ENCODE measurements at places on chromosomes 7 and 10.
A peak's percentile ranks its signal among the peaks of the same experiment; 100 is the strongest.

- no peak for DNase-seq
- no peaks in the 10 kb centered on the region for H3K27me3 ChIP-seq
- no peaks in the 10 kb centered on the region for H3K36me3 ChIP-seq
- no peak overlapping the region for H3K27ac ChIP-seq
- H3K4me3 ChIP-seq: no peak overlapping the region
Observed at GRCh38 chr10:35992107-35992506, 350.0 kb upstream of the FZD8 start.

- no peaks in the 10 kb centered on the region for H3K4me1 ChIP-seq
- no peak for DNase-seq
- H3K27ac ChIP-seq: no peak overlapping the region
Observed at GRCh38 chr10:19738440-19738839, 77.8 kb upstream of the PLXDC2 start.

DNA sequence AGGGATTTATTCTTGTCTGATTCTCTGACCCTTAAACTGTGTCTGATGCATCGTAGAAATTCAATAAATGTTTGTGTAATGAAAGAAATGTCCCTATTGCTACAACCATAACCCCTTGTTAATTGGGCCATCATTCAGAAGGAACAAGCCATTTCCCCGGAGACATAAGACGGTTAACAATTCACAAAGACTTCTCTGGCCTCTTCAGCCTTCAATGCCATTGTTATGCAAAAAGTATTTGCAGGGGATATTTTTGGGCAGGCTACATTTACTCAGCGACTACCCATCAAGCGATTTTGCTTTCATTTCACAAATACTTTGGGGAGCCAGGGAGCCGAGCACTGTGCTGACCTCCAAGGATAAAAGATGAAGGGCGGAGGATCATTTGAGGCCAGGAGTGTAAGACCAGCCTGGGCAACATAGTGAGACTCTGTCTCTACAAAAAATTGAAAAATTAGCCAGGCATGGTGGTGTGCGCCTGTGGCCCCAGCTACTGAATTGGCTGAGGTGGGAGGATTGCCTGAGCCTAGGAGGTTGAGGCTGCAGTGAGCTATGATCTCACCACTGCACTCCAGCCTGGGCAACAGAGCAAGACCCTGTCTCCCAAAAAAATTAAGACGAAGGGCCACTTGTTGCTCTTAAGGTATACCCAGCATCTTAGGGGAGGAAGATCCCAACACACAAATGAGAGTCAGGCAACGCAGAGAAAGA is 20.0 kb upstream of the SDK1 start:
- no peak overlapping the region for H3K27ac ChIP-seq
- H3K4me1 ChIP-seq: no peaks in the 10 kb centered on the region
- no peaks in the 10 kb centered on the region for H3K27me3 ChIP-seq
- no peaks in the 10 kb centered on the region for H3K36me3 ChIP-seq
- H3K4me3 ChIP-seq: no peak overlapping the region
- DNase-seq: no peak

DNA sequence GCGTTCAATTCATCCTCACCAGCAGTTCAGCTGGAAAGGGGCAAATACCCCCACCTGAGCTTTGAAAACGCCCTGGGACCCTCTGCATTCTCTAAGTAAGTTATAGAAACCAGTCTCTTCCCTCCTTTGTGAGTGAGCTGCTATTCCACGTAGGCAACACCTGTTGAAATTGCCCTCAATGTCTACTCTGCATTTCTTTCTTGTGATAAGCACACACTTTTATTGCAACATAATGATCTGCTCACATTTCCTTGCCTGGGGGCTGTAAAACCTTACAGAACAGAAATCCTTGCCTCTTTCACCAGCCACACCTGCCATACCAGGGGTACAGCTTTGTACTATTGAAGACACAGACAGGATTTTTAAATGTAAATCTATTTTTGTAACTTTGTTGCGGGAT is 155.8 kb upstream of the LANCL2 start:
- H3K4me3 ChIP-seq: no peak overlapping the region
- H3K4me1 ChIP-seq: peaks cover 16% of the 10 kb centered on the region
- H3K27ac ChIP-seq: no peak overlapping the region
- no peak for DNase-seq

GRCh38 chr7:155759740-155760430 is 52.4 kb downstream of the SHH start:
- DNase-seq: no peak
- H3K4me1 ChIP-seq: no peaks in the 10 kb centered on the region
- H3K36me3 ChIP-seq: peaks cover 19% of the 10 kb centered on the region
- H3K4me3 ChIP-seq: no peak overlapping the region
- no peak overlapping the region for H3K27ac ChIP-seq

GRCh38 chr7:158469396-158470051 is 118.1 kb downstream of the PTPRN2 start:
- no peaks in the 10 kb centered on the region for H3K4me1 ChIP-seq
- H3K36me3 ChIP-seq: no peaks in the 10 kb centered on the region

GRCh38 chr10:23439452-23439960 is 631 bp downstream of the OTUD1 start:
- H3K4me1 ChIP-seq: peaks cover 30% of the 10 kb centered on the region
- H3K4me3 ChIP-seq: peak overlapping the region; percentile 91
- H3K27ac ChIP-seq: peak overlapping the region; percentile 52
- no peaks in the 10 kb centered on the region for H3K27me3 ChIP-seq
- no peaks in the 10 kb centered on the region for H3K36me3 ChIP-seq

GRCh38 chr7:106054971-106055532 is 57.1 kb downstream of the SYPL1 start:
- H3K27ac ChIP-seq: no peak overlapping the region
- peaks cover 45% of the 10 kb centered on the region for H3K4me1 ChIP-seq
- DNase-seq: no peak
- no peaks in the 10 kb centered on the region for H3K27me3 ChIP-seq
- H3K4me3 ChIP-seq: no peak overlapping the region

GRCh38 chr10:86160890-86161585 is 205.6 kb downstream of the GRID1 start:
- H3K4me1 ChIP-seq: no peaks in the 10 kb centered on the region
- no peaks in the 10 kb centered on the region for H3K36me3 ChIP-seq
- no peak overlapping the region for H3K4me3 ChIP-seq
- DNase-seq: no peak
- H3K27ac ChIP-seq: no peak overlapping the region
- H3K27me3 ChIP-seq: no peaks in the 10 kb centered on the region

- H3K27ac ChIP-seq: no peak overlapping the region
- no peak overlapping the region for H3K4me3 ChIP-seq
- peaks cover 3% of the 10 kb centered on the region for H3K4me1 ChIP-seq
- no peaks in the 10 kb centered on the region for H3K36me3 ChIP-seq
- H3K27me3 ChIP-seq: no peaks in the 10 kb centered on the region
- no peak for DNase-seq
Observed at GRCh38 chr10:60989400-60989876, 45.5 kb upstream of the RHOBTB1 start.

DNA sequence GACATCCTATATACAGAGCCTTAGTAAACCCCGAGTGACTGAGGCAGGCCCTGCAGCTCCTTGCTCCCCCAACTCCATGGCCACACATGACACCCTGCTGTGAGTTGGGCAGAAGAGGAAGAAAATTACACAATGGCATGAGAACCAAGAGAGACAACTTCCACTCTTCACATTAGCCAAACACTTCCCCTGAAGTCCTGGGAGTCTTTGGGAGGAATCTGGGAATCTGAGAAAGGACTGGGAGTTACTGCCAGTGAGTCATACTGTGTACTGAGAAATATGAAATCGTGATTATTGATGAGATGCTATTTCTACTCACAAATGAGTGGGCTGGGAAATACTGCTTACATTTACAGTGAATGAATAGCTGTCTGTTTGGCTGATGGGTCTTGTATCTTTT is 116.6 kb downstream of the SPAG6 start:
- H3K27me3 ChIP-seq: peaks cover 7% of the 10 kb centered on the region
- no peak overlapping the region for H3K27ac ChIP-seq
- no peaks in the 10 kb centered on the region for H3K36me3 ChIP-seq
- H3K4me1 ChIP-seq: no peaks in the 10 kb centered on the region

GRCh38 chr10:86108696-86109095 is 257.9 kb downstream of the GRID1 start:
- H3K27ac ChIP-seq: no peak overlapping the region
- no peaks in the 10 kb centered on the region for H3K4me1 ChIP-seq
- DNase-seq: no peak
- H3K36me3 ChIP-seq: no peaks in the 10 kb centered on the region
- no peak overlapping the region for H3K4me3 ChIP-seq
- H3K27me3 ChIP-seq: no peaks in the 10 kb centered on the region

Data from keratinocyte (primary cell).